ENCODE measurements at places on chromosomes 12 and 14. TPM values are rescaled to one million over a fixed set of nuclear protein-coding genes. Genes with fewer than 3 reads are reported as not detected.

- DNase-seq: no peak
These were observed 23.5 kb downstream of the RDH12 start for GRCh38 chr14:67725171-67725570.

GRCh38 chr14:20438664-20439063, 2.7 kb upstream of the KLHL33 start:
- DNase-seq: no peak

- peak; percentile 47 for DNase-seq
These were observed 356 bp downstream of the OR4Q2 start for GRCh38 chr14:20002319-20002718.

DNA sequence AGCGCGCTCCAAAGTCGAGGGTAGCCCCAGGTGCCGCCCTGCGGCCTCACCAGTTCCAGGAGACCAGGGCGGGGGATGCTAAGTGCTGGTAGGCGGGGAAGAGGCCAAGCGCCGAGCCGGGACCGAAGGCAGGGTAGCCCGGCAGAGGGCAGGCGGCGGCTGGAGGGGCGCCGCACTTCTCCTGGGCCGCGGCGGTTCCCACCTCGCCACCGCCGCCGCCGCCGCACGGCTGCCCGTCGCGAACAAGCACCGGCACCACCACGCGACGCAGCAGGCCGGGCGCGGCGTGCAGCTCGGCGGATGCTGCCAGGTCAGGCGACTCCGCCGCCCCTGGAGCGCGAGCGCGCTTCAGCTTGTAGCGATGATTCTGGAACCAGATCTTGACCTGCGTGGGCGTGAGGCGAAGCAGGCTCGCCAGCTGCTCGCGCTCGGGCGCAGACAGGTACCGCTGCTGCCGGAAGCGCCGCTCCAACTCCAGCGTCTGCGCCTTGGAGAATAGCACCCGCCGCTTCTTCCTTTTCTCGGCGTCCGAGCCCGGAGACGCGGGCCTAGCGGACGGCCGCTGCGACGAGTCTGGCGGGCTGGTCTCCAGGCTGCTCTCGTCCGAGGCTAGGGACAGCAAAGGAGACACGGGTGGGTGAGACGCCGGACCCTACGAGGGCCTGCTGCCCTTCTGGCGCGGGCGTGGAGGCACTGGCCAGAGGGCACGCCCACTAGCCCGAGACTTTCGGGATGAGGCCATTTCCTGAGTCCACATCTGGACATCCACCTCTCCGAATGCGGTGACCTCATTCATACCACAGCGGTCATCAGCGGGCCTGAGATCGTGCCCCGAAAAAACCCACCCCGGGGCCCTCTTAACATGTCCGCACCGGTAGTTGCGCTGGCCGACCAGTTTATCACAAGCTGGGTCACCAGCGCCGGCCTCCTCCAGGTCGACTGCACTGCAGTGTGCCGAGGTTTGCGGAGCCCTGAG, 1.3 kb downstream of the NKX2-8 start:
- DNase-seq: peak; percentile 70

- DNase-seq: no peak
These were observed 38.6 kb downstream of the TBC1D15 start for GRCh38 chr12:71878208-71878607.

DNA sequence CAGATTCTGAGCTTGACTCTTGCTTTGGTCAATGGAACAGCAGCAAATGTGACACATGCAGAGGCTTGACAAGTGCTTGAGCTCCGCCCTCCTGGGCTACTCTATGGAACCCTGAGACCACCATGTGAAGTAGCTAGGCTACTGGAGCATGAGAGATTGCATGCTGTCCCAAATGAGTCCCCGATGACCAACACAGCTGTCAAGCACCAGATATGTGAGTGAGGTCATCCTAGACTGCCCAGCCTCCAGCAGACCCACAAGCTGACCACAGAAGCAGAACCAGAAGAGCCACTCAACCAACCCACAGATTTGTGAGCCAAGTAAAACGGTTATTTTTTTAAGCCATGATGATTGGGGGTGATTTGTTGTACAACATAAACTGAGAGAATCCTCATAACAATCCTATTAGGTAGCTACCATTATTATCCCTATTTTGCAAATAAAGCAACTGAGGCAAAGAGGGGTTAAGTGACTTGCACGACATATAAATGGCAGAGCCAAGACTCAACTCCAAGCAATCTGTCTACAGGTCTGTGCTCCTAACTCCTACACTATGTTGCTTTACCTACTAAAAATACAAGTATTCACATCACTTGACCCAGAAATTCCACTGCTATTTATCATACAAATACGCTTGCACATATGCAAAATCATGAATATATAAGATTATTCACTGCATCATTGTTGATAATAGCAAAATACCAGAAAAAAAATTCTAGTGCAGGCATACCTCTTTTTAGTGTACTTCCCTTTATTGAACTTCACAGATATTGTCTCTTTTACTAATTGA, 136.2 kb downstream of the NDUFA12 start:
- DNase-seq: peak; percentile 24

- peak; percentile 46 for DNase-seq
These were observed 48.3 kb downstream of the NFKBIA start for GRCh38 chr14:35355981-35356841.

GRCh38 chr12:15307079-15307478, 15.2 kb upstream of the PTPRO start:
- DNase-seq: no peak

DNA sequence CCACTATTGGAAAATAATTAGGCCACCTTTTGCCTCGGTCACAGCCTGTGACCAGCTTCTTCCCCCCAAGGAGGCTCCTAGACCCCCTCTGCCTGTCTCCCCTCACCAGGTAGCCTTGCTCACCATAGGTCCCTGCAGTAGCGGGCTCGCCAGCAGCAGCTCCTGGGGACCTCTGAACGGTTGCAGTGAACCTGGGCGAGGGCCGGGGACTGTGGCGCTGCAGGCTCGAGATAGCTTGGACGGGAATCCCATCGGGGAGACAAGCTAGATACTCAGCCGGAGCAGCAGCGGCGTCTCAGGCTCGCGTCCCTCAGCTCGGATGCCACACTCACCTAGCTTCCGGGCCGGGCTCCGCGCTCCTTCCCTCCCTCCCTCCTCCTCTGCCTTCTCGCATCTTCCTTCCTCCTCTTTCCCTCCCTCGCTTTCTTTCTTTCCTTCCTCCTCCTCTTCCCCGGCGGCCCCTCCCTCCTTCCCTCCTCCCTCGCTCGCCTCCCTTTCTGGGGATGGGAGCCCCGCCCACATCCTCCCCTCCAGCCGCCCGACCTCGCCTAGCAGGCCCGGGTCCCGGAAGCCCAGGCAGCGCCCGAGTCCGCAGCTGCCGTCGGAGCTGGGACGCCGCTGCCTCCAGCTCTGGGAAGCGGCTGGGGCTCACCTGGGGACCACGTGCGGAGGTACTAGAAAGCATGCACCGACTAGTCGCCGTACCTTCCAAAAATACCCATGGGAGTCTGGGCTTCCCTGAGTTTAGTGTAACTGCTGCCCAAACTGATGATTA, at the start of gene BMP4:
BMP4 (minus strand) TSS at position 399 of the 775 bp plus-strand sequence. CDS start 4,603 bp downstream, outside the sequence.
- DNase-seq: peak; percentile 88

GRCh38 chr12:116892349-116893140, 11.3 kb upstream of the HRK start:
- peak; percentile 33 for DNase-seq

- DNase-seq: peak; percentile 82
These were observed 1.8 kb downstream of the GLI1 start for GRCh38 chr12:57461276-57461916.

- DNase-seq: no peak
These were observed 16.4 kb downstream of the NID2 start for GRCh38 chr14:52052288-52052943.

DNA sequence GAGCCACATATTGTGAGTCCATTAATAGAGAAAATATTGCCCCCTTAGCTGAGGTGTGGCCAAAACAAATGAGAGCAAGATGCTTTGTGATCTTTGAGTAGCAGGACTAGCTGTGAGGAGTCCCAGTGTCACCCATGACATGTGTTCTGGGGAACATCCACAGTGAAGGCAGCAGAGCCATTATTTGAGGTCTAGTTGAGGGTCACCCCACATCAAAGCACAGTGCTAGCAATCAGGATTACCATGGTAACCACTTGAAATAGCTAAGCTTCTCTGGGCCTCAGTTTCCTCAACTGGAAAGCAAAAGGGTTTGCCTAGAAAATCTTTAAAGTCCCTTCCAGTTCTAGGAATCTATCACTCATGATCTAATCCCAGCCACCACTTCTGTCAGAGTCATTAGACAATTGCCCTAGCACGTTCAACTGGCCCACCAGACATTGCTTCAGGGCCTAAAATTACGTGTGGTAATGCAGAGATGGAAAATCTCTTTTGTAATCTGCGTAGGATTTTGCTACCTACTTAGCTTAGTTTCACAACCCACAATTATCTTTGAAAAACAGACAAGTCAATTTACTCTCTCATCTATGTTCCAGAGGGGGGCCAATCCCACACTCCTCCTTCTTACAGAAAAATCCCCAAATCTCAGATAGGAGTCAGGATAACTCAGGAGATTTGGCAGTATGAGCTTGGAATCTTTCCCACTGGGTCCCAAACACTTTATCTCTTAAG, 251.2 kb upstream of the EGLN3 start:
- no peak for DNase-seq

DNA sequence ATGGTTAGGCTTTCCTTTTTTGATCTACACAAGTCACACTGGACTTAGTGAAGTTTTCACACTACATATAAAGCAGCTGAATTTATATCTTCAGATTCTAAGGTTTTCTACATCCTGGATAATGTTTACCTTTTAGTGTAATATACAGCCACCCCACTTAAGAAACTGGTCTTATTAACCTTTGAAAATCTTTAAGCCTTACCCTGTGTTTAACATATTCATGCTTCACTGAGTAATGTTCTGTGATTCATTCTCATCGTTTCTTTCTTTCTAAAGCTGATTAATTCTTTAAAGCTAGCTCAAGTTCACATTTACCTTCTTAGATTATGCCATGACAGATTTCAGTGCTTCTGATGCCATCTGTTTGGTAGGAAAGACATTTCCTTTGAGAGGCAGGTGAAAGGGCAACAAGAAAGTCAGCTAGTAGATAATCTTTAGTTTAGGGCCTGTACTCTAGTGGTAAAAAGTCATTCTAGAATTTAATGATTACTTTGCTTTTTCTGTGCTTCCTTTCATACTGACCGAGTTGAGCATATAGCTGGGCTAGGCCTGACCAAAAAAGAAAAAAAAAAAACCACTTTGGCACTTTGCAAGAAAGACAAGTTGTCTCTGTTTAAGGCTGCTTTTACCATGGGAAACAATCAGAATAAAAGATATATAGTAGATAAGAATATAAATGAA, 690.9 kb upstream of the FBXO33 start:
- DNase-seq: no peak

DNA sequence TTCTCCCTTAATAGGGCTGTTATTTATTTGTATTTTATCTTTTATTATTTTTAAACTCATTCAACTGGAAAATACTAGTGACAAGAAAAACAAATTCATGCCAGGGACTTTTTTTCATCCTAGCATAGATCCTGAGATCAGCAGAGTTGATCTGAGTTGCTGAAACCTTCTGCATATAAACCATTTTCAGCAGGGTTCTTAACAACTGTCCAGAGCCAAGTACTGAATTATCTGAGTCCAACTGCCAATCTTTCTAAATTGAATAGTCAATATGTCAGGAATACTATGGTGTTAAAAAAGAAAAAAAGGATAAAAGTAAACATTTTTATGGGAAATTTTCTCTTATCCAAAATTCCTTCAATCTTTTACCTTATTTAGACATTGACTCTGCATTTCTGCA, 28.6 kb downstream of the CDC42BPB start:
- DNase-seq: no peak

- peak; percentile 42 for DNase-seq
These were observed 2.0 kb downstream of the SP1 start for GRCh38 chr12:53381731-53382630.

- DNase-seq: no peak
These were observed 61.0 kb downstream of the HECTD4 start for GRCh38 chr12:112321245-112321644.

OASL gene
- 29.6 TPM for total RNA-seq

- DNase-seq: no peak
These were observed 75.9 kb downstream of the TMEM121 start for GRCh38 chr14:105602243-105602750.

DNA sequence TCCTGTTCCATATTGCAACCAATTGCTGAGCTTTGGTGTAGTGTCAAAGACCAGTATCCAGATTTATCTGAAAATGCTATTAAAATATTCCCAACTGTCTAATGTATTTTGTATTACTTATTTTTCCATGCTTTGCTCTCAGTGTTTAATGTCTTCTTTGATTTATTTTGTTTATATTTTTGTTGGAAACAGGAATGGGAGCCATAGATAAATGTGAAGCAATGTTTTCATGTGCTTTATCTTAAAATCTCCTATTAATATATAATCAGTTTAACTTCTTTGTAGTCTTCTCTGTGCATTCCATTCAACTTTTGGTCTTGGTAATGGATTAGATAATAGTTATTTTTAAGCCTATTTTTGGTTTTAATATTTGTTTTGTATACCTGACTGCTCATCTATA, 8.8 kb downstream of the RAP1B start:
- DNase-seq: no peak

OXA1L gene
- total RNA-seq: 96.9 TPM

DNA sequence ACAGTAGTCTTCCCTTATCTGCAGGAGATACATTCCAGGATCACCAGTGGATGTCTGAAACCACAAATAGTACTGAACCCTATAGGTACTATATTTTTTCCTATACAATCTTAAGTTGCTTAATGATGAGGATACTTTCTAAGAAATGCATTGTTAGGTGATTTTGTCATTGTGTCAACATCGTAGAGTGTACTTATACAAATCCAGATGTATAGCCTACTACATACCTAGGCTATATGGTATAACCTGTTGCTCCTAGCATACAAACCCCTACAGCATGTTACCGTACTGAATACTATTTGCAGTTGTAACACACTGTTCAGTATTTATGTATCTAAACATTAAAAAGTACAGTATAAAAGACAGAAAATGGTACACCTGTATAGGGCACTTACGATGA, 165.9 kb downstream of the SLC35F4 start:
- no peak for DNase-seq

DNA sequence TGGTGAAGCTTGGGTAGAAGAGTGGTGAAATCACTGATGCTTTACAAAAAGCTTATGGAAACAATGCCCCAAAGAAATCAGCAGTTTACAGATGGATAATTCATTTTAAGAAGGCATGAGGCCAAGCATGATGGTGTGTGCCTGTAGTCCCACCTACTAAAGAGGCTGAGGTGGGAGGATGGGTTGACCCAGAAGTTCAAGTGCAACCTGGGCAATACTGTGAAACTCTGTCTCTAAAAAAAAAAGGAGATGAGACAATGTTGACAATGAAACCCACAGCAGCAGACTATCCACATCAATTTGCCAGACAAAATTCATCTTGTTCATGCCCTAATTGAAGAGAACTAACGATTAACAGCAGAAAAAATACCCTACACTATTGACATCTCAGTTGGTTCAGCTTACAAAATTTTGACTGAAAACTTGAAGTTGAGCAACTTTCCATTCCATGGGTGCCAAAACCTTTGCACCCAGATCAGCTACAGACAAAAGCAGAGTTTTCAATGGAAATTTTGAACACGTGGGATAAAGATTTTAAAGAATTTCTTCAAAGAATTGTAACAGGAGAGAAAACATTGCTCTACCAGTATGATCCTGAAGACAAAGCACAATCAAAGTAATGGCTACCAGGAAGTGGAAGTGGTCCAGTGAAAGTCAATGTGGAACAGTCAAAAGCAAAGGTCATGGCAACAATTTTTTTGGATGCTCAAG, 26.7 kb downstream of the BTG1 start:
- no peak for DNase-seq

- no peak for DNase-seq
These were observed 25.8 kb upstream of the TMCC3 start for GRCh38 chr12:94676031-94676641.

CCDC177 gene
- total RNA-seq: not detected

LGR5 gene
- total RNA-seq: not detected
